Activated naive CD8-positive, alpha-beta T cell treated with anti-CD3 and anti-CD28 coated beads, Interleukin-2, amount 50 U/mL, for 24 hours (primary cell): ENCODE measurements at places on chromosomes 1 and 21.

- H3K36me3 ChIP-seq: peaks cover 43% of the 10 kb centered on the region
- peak overlapping the region; percentile 98 for H3K27ac ChIP-seq
- peak overlapping the region; percentile 99 for H3K4me3 ChIP-seq
- peaks cover 2% of the 10 kb centered on the region for H3K27me3 ChIP-seq
- DNase-seq: no peak
These were observed 725 bp downstream of the RTCA start for GRCh38 chr1:100266741-100267140.

GRCh38 chr21:44982558-44983250 lies 42.9 kb downstream of the SLX9 start:
- H3K27ac ChIP-seq: no peak overlapping the region
- no peaks in the 10 kb centered on the region for H3K27me3 ChIP-seq
- no peak overlapping the region for H3K4me3 ChIP-seq

DNA sequence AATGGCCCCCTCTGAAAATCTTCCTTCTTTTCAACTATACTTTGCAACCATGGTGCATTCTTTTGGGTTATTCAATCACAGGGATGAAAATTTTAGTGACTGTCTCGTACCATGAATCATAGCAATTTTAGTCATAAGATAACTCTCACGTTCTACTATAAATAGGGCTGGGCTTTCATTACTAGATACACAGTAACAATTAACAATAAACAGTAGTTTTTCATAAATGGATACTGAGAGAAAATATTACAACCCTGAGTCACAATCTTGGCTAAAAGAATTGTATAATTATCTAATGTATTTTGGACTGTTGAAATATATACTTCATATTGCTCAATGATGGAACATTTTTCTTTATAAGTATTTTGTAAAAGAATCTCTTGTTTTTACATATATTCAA lies 96.1 kb downstream of the TEX35 start:
- no peak overlapping the region for H3K4me3 ChIP-seq
- no peaks in the 10 kb centered on the region for H3K36me3 ChIP-seq
- peaks cover 24% of the 10 kb centered on the region for H3K4me1 ChIP-seq
- no peaks in the 10 kb centered on the region for H3K27me3 ChIP-seq

GRCh38 chr1:43821471-43821870 lies 112.1 kb upstream of the ARTN start:
- H3K4me1 ChIP-seq: no peaks in the 10 kb centered on the region
- peaks cover 26% of the 10 kb centered on the region for H3K36me3 ChIP-seq

GRCh38 chr1:211607754-211608473 lies 29.0 kb upstream of the SLC30A1 start:
- H3K4me3 ChIP-seq: no peak overlapping the region
- no peak for DNase-seq
- peaks cover 12% of the 10 kb centered on the region for H3K4me1 ChIP-seq
- no peaks in the 10 kb centered on the region for H3K36me3 ChIP-seq

- no peak overlapping the region for H3K27ac ChIP-seq
- no peak overlapping the region for H3K4me3 ChIP-seq
- H3K27me3 ChIP-seq: no peaks in the 10 kb centered on the region
- peaks cover 2% of the 10 kb centered on the region for H3K4me1 ChIP-seq
- no peak for DNase-seq
These were observed 267.7 kb downstream of the AKT3 start for GRCh38 chr1:243582326-243582725.

DNA sequence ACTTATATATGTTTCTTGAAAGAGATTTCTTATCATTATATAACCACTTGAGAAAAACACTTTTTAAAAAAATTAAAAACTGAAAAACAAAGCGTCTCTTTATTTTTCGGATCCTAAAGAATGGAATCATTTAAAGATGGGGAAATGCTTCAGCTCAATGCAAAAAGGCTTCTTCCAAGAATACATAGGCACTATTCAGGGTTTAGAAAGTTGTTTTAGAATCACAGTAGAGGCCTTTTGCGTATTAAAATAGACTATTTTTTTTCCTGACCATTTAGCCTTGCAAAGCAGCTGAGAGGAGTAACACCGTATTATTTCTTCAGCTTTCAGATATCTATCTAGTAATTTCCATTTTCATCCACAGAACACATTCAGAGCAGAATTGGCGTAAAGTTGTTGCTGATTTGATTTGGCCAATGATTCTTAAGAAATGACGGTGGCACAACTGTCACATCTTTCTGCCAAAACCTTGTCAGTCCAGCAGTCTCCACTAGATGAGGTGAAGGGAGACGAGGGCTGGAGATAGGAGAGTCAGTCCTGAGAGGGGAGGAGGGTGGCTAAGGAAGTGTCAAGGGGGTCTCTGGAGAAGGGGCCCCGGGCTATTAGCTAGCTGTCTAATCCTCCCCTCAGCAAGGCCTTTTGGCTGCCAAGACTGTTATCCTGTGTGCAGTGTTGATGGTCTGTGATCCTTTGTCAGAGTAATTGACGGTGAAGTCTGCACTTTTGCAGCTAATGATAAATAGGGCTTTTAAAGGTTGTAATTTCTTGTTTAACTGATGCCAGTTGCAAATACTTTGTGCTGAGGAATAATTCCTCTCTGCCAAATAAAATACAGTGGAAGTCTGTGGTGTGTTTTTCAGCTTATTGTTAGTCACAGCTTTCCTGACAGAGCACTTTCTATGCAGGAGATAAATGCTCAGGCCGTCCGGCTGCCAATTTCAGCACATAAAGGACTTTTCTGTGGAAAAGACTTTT lies 34.7 kb downstream of the PRRX1 start:
- H3K4me3 ChIP-seq: no peak overlapping the region
- no peaks in the 10 kb centered on the region for H3K36me3 ChIP-seq
- no peak for DNase-seq
- H3K4me1 ChIP-seq: no peaks in the 10 kb centered on the region
- peaks cover 5% of the 10 kb centered on the region for H3K27me3 ChIP-seq

DNA sequence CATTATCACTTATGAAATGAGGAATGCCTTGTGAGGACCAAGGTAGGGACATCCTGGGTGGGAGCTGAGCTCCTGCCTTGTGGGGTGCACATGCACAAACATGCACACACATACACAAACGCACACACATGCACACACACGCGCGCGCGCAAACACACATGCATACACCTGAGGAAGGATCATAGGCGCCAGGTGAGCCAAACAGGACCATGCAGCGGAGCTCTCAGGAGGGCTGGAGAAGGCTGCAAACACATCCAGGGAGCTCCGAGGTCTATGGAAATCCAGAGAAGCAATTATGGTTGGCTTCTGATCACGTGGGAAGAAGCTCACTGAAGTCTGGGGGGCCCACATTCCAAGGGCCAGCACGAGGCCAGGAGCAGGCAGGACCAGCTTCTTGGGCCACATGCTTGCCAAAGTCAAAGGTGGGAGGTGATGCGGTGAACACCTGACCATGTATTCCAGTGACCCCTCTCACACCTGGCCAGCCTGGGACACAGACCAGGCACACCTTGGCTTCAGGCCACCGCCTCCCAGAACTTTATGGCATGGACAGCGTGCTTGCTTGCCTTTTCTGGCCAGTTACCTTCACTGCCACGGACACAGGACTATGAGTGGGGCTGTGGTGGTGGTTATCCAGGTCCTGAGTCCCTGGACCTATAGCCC lies 13.6 kb downstream of the GPR137B start:
- no peak overlapping the region for H3K27ac ChIP-seq
- no peak for DNase-seq
- no peak overlapping the region for H3K4me3 ChIP-seq

DNA sequence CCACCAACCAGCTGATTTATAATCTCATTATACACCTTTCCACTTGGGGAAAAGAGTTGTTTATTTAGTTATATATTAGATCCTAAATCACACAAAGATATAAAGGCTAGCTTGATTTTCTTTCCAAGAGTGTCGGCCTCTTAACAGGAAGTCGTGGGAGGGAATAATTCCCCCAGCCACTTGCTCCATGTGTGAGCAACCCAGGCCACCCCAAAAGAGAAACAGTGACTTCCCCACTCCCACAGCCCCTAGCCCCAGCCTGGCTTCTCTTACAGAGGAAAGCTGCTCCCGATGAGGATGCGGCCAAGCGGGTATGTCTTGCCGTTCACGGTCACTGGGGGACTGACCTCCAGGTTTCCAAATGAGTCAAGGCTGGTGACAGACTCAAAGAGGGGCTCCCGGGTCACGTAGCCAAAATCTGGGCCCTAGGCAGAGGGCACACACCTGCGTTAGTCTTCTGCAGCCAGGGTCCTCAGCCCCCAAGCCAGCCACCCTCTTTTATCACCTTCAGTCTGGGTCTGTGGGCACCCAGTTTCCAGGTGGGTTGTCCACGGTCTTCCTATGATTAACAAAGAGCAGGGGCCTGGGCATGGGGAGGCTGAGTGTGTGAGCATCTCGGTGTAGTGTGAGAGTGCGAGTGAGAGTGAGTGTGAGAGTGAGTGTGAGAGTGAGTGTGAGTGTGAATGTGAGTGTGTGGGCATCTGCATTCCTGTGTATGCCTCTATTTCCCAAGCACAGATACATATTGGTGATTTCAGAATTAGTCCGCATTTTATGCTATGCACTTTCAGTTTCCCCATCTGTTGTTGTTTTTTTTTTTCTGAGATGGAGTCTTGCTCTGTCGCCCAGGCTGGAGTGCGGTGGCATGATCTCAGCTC lies 25.4 kb upstream of the SDHB start:
- no peak for DNase-seq
- no peaks in the 10 kb centered on the region for H3K4me1 ChIP-seq
- H3K36me3 ChIP-seq: peaks cover 2% of the 10 kb centered on the region

- H3K27me3 ChIP-seq: no peaks in the 10 kb centered on the region
- H3K4me3 ChIP-seq: no peak overlapping the region
- no peak for DNase-seq
- H3K27ac ChIP-seq: no peak overlapping the region
- no peaks in the 10 kb centered on the region for H3K4me1 ChIP-seq
These were observed 144.9 kb downstream of the CD247 start for GRCh38 chr1:167373398-167373797.

- H3K27me3 ChIP-seq: no peaks in the 10 kb centered on the region
- DNase-seq: no peak
- H3K4me3 ChIP-seq: no peak overlapping the region
- H3K36me3 ChIP-seq: peaks cover 3% of the 10 kb centered on the region
- H3K27ac ChIP-seq: no peak overlapping the region
These were observed 8.9 kb downstream of the CD101 start for GRCh38 chr1:117010310-117010969.

DNA sequence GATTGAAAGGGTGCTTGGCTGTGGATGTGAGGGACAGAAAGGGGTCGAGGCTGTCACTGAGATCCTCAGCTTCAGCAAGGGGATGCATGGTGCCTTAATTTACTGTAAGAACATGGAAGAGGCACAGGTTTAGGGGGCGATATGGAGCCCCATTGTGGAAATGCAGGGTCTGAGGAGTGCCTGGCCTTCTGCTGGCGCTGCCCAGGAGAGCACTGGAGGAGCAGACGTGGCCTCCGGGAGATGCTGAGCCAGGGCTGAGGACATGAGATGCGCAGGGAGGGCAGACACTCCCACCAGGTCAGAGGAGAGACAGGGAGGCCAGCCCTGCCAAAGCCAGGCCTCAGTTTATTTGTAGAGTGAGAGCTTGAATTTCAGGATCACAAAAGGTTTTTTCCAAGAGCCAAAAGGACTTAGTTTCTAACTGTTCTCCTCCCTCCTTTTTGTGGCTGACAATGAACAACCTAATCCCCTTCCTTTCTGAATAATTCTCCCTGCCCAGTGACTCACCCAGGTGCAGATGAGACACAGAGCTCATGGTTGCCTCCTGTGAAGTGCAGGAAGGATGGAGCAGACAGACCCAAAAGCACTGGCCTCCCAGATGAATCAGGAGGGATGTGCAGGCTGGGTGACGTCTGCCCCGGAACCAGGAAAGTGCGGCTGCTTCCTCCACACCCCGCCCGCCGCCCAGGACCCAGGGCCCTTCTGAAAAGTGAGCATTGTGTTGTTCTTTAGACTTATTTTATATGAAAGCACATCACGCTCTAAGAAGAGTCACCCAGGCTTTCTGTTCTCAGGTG lies 73.0 kb upstream of the TMPRSS2 start:
- no peak for DNase-seq
- no peaks in the 10 kb centered on the region for H3K4me1 ChIP-seq
- H3K27ac ChIP-seq: no peak overlapping the region
- H3K36me3 ChIP-seq: no peaks in the 10 kb centered on the region

- DNase-seq: no peak
- H3K4me1 ChIP-seq: no peaks in the 10 kb centered on the region
- no peaks in the 10 kb centered on the region for H3K36me3 ChIP-seq
- H3K4me3 ChIP-seq: no peak overlapping the region
- H3K27ac ChIP-seq: no peak overlapping the region
These were observed 665.7 kb downstream of the MRPL39 start for GRCh38 chr21:24941316-24942185.

- H3K4me3 ChIP-seq: no peak overlapping the region
- no peaks in the 10 kb centered on the region for H3K27me3 ChIP-seq
- no peak overlapping the region for H3K27ac ChIP-seq
- peaks cover 15% of the 10 kb centered on the region for H3K36me3 ChIP-seq
- H3K4me1 ChIP-seq: peaks cover 35% of the 10 kb centered on the region
These were observed 2.5 kb downstream of the KLHL20 start for GRCh38 chr1:173717238-173717637.

- no peaks in the 10 kb centered on the region for H3K27me3 ChIP-seq
- H3K4me1 ChIP-seq: peaks cover 24% of the 10 kb centered on the region
- no peak overlapping the region for H3K27ac ChIP-seq
- peaks cover 9% of the 10 kb centered on the region for H3K36me3 ChIP-seq
- peak; percentile 72 for DNase-seq
- no peak overlapping the region for H3K4me3 ChIP-seq
These were observed 53.6 kb downstream of the KIF21B start for GRCh38 chr1:200969726-200970561.

GRCh38 chr21:25942135-25942534 lies 207.4 kb downstream of the GABPA start:
- H3K4me1 ChIP-seq: no peaks in the 10 kb centered on the region
- no peaks in the 10 kb centered on the region for H3K27me3 ChIP-seq
- no peak for DNase-seq
- no peak overlapping the region for H3K27ac ChIP-seq
- H3K36me3 ChIP-seq: peaks cover 6% of the 10 kb centered on the region
